ENCODE measurements at places on chromosomes 4 and X.

DNA sequence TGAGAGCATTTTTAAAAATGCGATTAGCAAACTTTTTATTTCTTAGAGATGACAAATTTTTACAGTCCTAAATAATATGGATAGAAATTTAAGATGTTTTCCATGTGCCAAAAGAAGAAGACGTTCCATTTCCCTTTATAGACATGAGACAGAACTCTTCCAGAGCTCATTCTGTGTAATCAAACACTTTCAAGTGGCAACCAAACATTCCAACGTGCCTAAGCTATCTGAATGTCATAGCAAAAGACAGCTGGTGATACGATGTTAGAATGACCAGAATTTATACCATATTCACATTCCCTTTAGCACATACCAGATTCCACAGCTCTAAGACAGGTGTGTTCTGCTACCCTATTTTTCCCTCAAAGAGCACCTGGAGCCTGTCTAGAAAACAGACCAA is 133.2 kb downstream of the ENOX2 start:
- no peak for DNase-seq

DNA sequence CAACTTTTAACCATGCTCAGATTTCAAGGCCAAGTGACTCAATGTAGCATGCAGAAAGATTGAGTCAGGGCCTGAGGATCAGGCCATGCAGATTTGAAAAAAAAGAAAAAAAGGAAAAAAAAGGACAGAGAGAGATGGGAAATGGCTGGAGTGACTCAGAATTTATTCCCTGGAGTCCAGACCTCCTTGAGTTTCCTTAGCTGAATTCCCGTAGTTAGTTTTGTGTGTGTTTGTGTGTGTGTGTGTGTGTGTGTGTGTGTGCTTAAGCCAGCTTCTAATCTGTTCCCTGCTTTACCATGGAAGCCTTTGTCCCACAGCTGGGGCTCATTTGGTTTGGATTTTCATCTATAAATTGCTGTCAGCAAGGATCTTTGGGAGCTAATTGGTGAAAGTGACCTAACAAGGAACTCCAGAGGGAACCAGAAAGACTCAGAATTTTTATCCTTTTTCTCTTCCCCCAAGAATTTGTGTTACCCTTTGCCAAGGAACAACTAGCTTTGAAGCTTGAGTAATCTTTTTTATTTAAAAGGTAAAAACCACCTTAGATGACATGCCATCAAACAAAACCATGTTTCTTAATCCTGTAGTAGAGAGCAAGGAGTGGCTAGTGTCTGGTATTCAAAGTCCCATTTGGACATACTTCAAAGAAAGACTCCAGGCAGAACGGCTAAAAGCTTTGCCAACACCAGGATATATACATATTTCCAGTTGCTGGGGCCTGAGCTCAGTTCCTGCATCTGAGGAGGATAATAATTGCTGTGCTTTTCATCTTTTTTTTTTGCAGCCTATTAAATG is 109.0 kb upstream of the DDIT4L start:
- no peak for DNase-seq

DNA sequence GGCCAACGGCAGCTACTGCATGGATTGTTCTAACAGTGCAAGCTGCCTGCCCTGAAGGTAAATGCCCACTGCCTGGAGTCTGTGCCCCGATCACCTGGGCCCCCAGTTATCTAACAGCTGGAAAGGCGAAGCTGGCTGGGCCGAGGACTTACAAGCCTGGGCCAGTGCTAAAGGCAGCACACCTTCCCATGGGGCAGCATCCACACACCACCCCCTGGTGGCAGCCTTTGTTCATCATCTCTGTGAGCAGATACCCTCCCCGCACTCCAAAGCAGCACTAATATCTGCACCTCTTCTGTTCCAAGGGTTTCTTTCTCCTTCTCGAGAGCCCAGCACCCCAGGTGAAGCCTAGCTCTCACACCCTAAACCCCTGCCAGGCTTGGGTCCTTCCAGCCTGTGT is 7.6 kb downstream of the SLC2A9 start:
- DNase-seq = peak; percentile 49

DNA sequence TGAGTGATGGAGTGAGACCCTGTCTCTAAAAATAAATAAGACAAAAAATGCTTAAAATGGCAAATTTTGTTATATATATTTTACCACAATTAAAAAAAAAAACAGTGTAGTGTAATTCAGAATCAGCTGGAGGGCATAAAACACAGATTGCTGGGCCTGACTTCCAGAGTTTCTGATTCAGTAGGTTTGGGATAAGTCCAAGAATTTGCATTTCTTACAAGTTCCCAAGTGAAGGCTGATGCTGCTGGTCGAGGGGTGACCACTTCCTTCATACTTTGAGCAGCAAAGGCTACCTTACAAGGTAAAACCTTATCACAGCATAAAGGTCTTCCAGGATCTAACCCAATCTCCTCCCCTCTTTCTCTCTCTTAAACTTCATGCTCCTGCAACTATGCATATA is 40.7 kb downstream of the KLHL8 start:
- DNase-seq = no peak

DNA sequence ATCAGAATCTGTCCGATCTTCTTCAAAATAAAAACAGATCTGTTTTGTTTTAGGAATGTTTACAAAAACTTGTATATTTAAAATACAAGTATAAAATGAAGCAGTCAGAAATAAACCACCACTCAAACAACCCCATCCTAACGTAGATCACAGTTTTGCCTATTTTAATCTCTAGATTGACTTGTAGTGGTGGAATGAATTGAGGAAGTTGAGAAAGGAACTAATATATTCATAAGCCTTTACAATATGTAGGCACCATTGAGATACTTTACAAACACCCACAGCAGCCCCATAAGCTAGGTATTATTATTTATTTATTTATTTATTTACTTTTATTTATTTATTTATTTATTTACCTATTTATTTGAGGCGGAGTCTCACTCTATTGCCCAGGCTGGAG is 52.3 kb upstream of the KLF3 start:
- DNase-seq = no peak

DNA sequence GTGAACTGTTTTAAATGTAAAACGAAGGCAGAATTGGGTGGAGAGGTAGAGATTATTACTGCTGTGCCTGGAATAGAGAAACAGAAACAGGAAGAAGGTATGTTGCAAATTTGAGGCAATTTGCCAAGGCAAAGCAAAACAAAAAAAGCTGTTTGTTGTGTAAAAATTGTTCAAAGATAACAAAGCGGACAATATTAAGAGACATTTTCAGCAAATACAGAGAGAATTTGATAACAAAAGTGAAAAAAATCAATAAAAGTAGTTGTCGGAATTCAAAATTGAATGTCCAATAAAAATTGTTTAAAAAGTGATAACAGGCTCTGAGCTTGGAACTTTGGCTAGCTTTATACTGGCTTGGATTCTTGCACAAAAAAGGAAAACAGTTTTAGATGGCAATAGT is 14.4 kb upstream of the SMS start:
- DNase-seq = no peak

DNA sequence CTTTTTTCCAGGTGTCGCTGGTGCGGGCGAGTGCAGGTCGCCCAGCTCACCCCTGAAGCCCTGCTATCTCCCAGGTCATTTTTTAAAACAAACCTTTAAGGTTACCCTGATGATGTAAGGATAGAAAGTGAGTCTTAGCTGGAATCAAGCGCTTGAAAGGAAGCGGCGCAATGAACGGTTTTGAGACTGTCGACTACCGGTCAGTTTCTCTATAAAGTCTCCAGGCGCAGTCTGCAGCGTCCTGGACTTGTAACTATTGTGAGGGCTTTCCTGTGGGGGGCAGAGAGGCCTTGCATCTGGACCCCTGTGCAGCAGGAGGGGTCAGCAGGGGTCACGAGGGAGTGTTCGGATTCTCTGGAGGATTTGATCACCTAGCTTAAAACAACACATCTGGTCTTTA is 1.6 kb downstream of the KIT start:
- no peak for DNase-seq

GRCh38 chr4:24856586-24856985 is 56.3 kb downstream of the CCDC149 start:
- DNase-seq = no peak

DNA sequence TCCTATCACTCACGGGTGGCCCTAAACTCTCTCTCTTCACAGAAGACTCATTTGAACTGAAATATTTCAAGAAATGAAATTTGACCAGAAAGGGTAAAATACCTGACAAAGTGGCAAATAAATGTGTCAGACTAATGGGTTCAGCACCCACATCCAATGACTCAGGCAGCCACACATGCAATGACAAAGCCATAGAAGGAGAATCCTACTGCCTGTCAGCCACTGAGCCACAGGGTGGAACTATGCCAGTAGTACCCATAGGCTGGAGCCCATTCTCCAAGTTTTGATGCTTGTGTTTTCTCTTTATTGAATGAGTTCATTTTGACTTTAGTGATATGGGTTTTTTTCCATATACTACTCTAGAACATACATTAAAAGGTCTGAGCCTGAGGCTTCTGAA is 179.0 kb downstream of the BEND2 start:
- DNase-seq = no peak

DNA sequence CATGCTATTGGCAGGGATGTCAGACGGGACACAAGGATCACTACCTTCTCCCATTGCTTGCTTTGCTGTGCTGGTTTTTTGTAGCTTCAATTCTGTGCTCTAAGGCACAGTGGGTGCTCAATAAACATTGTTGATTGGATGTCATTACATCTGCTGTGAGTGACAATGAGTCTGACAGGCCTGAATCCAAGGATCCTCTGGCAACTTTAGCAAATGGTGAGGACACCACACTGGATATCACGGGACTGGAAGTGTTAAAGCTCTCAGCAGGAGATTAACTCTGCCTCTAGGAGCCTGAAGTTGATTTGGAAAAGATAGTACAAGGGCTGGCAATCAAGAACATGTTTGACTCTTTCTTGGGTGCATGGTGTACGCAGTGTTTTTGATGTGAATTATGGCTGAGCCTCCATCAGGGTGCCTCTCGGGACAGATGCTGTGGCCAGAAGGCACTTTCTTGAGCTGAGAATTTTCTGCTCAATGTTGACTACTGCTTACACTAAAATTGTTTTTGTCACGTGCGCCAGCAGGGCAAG is 217.9 kb downstream of the ARAP2 start:
- DNase-seq = no peak

- peak; percentile 14 for DNase-seq
These were observed 95.8 kb downstream of the DHX15 start for GRCh38 chr4:24488399-24489164.

DNA sequence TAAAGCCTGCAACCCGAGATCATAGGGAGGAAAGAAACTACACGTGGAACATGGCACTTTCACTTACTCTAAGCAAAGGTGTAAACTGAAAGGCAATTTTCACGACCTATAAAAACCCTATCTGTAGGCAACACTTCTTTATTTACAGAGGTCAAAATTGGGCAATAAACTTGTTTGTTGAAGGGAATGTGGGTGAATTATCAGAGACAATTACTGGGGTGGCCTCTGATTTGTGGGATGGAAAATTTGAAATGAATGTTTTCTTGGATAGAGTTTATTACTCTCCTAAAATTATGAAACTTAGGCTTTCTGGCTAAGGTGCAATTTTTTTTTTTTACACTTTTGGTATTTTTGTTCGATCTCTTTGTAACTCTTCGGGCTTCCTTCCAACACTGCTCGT is 734.1 kb upstream of the TENM3 start:
- DNase-seq = no peak

DNA sequence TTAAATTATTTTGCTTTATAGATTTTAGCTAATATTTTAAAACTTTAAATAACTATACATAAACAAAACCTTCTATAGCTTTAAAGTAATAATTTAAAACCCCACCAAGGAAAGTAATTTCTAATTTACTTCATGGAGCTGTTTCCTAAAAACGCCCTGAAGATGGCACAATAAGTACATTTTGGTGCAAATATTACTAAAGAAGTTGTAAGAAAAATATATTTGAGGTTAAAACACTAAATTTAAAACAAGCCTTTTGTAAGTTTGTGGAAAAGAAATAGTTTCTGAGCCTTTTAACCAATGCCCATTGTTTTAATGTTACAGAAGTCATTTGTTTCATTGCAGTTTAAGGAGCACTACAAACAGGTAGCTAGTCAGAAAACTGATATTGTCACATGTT is 137.4 kb upstream of the AGA start:
- no peak for DNase-seq

- no peak for DNase-seq
These were observed 95.7 kb upstream of the ATXN3L start for GRCh38 chrX:13415509-13415908.

GRCh38 chr4:137819964-137820383 is 287.7 kb upstream of the PCDH18 start:
- no peak for DNase-seq

- no peak for DNase-seq
These were observed 14.0 kb downstream of the PLCXD1 start for GRCh38 chrX:295136-295535.

- DNase-seq = no peak
These were observed 1902.6 kb upstream of the AGA start for GRCh38 chr4:179344861-179345260.

DNA sequence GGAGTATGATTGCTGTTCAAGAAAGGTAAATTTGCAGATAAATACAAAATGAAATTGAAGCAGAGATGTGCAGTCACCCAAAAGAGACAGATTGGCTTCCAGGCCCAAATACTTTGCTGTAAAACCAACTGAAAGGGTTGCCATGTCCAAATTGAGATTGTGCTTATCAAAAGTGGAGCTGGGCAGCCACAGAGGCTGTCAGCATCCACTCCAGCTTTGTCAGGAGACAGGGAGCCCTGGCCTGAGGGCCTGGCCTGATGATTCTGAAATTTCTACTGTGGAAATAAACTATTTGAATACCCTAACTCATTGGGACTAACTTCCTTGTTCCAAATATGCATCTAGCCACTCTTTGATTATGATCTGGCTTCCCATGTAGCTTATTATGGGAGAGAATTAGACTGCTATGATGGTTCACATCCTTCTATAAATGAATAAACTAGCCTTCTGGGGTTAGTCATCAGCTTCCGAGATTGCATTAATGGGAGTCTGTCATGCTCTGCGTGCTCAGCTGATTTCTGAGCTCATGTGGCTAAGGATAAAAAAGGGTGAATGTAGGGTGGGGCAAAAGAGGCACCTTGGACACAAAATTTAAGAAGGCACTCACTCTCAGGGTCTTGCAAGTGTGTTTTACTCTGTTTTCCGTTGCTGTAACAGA is 48.2 kb downstream of the SLC34A2 start:
- no peak for DNase-seq

DNA sequence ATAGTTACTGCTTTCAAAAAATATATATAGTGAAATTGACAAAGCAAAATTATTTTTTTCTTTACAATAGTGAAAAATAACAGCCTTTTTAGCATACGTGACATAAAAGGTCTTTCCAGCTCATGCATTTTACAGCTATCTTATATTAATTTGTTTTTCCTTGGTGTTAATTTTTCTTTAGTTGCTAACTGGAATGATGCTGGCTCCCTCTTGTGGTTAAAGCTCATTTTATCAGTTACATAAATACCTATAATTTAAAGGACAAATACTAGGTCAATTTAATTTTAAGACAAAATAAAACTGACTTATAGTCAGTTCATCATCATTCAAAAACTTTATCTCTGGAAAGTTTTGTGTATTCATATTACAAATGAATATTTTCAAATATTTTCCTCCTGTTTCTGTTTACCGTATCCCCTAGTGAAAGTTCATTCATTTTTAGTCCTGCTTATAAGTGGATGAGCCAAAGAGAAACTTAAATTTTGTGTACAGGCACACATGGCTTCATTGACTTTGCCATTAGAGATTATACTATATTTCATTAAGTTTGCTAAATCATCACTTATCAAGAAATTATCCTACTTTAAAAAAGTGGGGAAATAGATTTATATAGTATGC is 9.9 kb upstream of the ANAPC4 start:
- DNase-seq = peak; percentile 31

GRCh38 chr4:176642472-176642871 is 150.2 kb downstream of the VEGFC start:
- no peak for DNase-seq

Data from T-helper 1 cell (primary cell).